Hematopoietic multipotent progenitor cell treated with erythropoietin and hydrocortisone succinate and interleukin-3 and kit ligand, for 17 days (in vitro differentiated cells): ENCODE measurements at places on chromosomes 13 and 19.
A peak's percentile ranks its signal among the peaks of the same experiment; 100 is the strongest.

DNA sequence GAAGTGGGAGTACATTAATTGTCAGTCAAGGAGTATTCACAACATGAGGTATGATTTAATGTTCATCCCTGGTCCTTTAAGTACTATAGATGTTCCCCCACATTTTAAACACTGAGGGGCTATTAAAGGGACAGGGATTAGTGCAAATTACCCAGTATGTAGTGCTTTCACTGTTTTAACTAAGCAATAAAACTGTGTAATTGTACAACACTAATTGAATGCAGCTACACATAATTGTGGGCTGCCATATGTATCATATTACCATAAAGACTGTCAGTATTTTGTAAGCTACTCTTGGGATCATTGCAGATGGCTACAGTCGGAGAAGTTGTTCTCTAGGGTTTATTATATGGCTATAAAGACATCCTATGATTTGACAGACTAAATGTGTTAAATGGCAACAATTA is 316.6 kb downstream of the DCLK1 start:
- no peak for DNase-seq

- no peak for DNase-seq
These were observed 146.7 kb downstream of the ATP8A2 start for GRCh38 chr13:25518441-25518840.

DNA sequence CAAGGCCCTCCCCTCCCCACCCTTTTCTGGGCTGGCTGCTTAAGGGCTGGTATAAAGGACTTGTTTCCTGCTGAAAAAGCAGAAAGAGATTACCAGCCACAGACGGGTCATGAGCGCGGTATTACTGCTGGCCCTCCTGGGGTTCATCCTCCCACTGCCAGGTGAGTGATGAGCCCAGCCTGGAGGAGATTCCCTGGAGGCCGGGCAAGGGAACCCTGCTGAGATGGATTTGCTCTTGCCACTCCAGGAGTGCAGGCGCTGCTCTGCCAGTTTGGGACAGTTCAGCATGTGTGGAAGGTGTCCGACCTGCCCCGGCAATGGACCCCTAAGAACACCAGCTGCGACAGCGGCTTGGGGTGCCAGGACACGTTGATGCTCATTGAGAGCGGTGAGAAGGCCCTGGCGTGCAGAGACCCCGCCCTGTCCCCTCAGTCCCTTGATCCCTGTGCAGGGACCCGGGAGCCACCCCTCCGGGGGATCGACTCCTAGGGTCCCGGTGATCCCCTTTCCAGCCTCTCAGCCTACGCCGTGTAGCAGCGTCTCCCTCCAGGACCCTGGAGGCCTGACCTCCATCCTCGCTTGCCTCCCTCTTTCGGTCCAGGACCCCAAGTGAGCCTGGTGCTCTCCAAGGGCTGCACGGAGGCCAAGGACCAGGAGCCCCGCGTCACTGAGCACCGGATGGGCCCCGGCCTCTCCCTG is at the start of gene CD177:
TSS of gene CD177 (plus strand) at position 81 of the 699 bp plus-strand sequence. CDS start at position 110, 29 bp downstream.
- DNase-seq: no peak

DNA sequence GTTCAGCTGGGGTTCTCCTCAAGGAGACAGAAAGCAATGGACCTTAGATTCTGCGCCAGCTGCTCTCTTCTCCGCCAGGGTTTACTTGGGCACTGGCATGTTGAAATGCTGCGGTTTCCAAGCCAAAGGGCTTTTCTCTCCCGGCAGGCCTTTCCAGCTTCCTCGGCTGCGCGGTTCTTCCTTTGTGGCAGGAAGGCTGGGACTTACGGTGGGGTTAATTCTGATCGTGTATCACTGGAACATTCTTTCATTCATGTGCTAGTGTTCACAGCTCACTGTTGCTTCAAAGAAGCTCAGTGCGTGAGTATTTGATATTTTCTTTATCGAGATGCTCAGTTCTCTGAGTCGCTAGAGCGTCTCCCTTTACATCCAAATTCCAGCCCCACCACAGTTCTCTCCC is 723.2 kb downstream of the UQCRFS1 start:
- DNase-seq: no peak

DNA sequence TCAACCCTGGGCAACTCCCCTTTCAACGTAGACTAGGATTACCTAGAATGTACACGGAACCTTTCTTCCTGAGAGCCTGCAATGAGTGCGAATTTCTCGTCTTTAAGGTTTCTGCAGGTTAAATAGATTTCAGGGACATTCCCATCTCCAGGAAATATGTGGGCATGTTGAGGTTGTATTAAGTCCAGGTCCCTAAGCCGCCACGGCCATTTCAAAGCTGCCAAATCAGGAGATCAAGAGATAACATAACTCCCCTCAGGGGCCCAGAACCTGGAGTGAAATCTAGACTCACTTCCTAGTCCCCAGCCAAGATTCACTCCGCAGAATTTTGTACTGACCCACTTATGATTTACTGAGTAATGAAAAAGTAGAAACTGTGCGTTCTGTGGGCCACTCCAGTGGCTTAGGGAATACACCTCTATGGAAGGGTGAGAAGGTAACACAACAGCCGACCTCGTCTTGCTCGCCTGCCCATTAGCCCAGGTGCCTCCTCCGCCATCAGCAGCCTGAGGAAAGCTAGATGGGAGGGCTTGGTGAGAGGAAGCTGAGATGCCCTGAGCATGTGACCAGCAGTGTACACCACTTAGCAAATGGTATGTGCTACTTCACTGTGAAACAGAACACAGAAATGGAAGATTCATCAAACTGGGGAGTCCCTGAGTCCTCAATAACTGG is 98.5 kb upstream of the SOX1 start:
- no peak for DNase-seq

DNA sequence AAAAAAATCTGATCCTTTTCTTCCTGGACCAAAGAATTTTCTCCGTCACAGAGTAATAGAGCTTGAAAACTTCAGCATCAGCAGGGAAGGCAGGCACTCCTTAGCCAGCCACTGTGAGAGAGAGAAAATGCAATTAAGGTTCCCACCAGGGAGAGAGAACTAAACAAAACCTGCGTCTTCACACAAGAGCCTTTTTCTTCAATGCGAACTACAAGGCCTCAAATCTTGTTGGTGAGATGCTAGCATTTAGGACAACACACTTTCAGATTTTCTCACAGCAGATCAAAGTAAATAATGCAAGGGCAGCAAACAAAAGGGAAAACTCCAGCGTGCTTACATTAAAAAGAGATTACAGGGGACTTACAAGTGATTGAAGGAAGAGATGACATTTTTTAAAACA is 80.1 kb downstream of the DACH1 start:
- no peak for DNase-seq

GRCh38 chr13:37656247-37656940 is 57.8 kb upstream of the POSTN start:
- DNase-seq: no peak

- DNase-seq: no peak
These were observed 18.9 kb downstream of the EVI5L start for GRCh38 chr19:7848779-7849457.

DNA sequence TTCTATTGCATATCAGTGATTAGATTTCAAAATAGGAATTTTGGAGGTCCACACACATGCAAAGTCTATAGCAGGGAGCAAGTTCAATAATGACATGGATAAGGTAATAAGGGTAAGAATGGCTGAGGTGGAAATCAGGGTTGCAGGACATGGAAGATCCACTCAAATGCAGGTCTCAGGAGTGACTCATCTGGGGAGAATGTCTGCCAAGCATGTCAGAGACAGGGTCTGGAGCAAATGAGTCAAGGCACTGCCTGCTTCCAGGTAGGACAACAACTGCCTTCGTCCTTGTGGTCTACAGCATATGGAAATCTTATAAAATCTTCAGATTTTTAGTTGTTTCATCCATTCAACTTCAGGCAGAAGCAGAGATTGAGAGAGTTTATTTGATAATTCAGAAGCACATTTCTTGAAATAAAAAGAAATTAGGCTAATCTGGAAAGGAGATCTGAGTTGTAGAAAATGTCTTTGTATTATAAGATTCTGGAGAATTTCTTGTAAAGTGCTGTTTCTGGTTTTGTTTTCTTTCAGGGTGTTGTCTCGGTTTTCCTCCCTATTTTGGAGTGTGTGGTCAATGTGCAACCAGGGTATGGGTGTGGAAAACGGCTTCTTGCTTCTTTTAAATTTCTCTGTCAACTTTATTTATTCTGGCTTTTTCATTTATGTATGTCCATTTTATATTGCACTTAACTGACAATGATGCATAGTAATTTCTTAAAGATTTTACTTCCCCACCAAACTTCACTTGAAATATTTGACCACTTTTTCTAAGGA is 748.8 kb downstream of the LIG4 start:
- no peak for DNase-seq

- DNase-seq: no peak
These were observed 7.1 kb upstream of the LILRA5 start for GRCh38 chr19:54319892-54320670.

- no peak for DNase-seq
These were observed 18.4 kb downstream of the SPATA13 start for GRCh38 chr13:24178847-24179485.

DNA sequence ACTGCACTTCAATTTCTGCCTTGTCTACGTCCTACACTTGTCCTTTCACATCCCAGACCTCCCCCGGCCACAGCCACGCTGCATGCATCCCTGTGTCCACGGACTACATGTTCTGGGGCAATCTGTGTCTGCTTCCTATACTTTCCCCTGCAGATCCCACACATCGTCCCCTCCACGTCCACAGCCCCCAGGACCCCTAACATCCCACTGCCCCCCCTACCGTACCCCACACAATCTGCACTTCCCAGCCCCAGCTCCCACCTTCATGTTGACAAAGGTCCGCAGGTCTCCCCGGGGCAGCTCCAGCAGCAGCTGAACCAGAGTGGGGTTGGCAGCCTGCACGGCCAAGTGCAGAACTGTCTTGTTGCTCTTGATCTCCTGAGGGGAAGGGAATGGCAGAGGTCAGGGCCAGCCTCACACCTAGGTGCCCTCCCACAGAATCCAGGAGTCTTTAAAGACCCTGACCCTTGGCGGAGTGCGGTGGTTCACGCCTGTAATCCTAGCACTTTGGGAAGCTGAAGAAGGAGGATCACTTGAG is 10.2 kb downstream of the NFKBID start:
- DNase-seq: no peak

GRCh38 chr19:44748426-44749254 is at the start of gene BCL3:
Gene BCL3, plus strand, starts transcription at chr19:44748708. Its CDS starts 83 bp downstream, at chr19:44748791.
- peak; percentile 17 for DNase-seq

- DNase-seq: no peak
These were observed 15.0 kb downstream of the PRODH2 start for GRCh38 chr19:35797663-35798062.

DNA sequence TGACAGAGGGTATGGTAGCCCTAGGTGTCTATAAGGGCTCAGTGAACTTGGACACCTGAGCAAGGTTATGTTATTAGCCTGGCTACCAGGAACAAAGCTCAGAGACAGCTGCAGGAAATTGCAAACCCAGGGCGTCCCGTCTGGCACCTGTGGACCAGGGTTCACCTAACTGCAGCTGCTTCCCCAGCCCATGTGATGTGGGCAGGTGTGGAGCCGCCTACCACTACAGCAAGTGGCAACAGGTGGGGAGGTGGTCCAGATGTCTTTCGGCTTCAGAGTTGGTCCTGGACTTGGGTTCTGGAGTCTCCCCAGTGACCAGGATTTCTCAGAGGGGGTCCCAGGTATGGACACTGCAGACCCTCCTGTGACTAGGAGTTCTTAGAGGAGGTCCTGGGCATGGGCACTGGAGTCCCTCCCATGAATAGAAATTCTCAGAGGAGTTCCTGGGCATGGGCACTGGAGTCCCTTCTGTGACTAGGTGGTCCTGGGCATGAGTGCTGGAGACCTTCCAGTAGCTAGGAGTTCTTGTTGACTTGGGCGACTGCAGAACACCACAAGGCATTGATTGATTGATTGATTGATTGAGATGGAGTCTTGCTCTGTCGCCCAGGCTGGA is 25.2 kb downstream of the ACTL9 start:
- DNase-seq: no peak

DNA sequence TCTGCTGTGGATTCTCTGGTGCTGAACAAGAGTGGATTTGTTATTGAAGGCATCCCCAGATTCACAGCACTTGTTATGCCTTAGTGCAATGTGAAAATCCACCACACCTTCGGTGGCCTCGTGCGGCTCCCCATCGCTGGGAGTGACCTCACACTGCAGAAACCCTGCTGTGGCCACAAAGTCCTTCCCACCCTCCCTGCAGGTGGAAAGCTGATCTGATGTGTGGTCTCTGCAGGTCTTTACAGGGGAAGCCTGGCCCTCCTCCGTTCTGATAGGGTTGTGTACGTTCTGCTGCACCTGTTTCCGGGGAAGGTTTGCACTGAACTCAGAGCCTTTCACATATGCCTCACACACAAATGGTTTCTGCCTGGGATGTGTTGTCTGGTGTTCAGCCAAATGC is 5.0 kb downstream of the ZNF792 start:
- DNase-seq: no peak

- no peak for DNase-seq
These were observed 72.0 kb upstream of the GPR183 start for GRCh38 chr13:99378985-99379733.

GRCh38 chr19:3129112-3129511 is 6.7 kb upstream of the GNA15 start:
- DNase-seq: peak; percentile 41

- DNase-seq: no peak
These were observed 90.5 kb upstream of the AKAP11 start for GRCh38 chr13:42181381-42181953.

DNA sequence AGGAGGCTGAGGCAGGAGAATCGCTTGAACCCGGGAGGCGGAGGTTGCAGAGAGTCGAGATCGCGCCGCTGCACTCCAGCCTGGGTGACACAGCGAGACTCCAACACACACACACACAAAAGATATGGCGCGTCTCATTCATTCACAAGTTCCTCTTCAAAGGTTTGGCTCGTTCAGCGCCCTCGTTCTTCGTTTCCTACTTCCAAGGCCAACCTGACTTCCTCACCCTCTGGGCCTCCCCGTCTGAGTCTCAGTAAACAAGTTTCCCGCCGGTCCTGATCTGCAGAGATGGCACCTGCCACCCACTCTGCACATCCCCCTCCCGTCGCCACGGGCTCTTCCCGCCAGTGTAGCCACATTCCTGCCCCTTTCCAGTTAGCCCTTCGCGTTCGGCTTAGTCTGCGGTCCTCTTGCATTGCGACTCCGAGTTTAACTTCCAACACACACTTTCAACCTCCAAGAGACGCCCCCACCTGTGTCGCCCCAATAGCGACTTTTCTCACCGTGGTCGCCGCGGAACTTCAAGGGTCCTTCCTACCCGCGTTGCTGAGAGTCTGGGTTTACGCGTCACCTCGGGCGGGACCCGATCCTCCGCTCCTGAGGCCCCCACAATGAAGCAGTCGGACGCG is 1.3 kb upstream of the BSG start:
- peak; percentile 78 for DNase-seq

DNA sequence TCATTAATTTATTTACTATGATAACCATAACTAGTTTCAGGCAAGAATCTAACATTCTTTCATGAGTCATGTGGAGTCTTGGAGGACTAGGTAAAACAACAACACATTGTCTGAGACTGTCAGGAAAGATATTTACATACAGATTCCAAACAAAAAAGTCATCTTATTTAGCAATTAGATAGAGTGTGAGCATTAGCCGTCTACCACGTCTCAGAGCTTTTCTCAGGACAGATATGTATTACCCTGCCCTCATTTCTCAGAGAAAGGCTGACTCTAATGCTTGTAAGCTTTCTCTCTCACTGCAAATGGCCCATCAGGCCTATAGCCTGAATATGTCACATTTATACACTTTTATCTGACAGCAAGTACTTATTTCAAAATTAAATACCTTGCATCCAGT is 312.1 kb upstream of the PCDH20 start:
- DNase-seq: no peak

- DNase-seq: no peak
These were observed 138.0 kb downstream of the ITGBL1 start for GRCh38 chr13:101590479-101590878.

GRCh38 chr13:69970520-69970919 is 137.1 kb upstream of the ATXN8OS start:
- no peak for DNase-seq
